ENCODE measurements at places on chromosomes 3 and 15.

DNA sequence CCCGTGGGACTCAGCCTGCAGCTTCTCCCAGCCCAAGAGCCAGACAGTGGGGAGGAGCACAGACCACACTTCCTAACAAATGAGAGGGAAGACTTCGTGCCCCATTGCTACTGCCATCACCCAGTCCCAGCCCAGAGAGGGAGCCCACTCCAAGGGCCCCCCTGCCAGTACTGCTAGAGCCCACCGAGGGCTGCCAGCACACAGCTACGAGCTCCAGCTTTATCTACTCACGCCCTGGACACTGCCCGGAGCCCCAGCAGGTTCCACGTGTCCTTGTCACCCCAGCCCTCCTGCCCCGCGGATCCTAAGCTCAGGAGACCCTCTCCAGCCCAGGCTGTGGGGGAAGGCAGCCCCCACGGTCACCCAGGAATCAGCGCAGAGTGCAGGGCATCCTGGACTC lies 1.9 kb downstream of the GOLGA8A start:
- H3K27me3 ChIP-seq: no peaks in the 10 kb centered on the region
- no peak for DNase-seq
- H3K4me1 ChIP-seq: no peaks in the 10 kb centered on the region

- no peaks in the 10 kb centered on the region for H3K4me1 ChIP-seq
- H3K27me3 ChIP-seq: no peaks in the 10 kb centered on the region
Measured at GRCh38 chr3:142523921-142524566, 54.5 kb downstream of the ATR start.

DNA sequence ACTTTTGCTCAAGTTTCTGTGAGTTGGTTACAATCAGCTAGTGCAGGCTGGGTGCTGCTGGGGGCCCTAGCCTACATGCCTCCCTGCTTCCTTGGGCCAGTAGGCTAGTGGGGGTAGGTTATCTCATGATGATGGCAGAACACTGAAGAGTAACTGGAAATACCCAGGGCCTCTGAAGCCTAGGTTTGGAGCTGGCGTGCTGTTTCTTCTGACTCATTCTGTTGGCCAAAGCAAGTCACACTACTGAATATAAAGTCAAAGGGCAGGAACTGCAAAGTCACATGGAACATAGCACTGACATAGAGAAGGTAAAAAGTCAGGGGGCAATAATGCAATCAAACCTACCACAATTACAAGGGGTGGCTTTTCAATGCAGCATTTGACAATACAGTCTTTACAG lies 34.5 kb downstream of the RASGRP1 start:
- H3K4me1 ChIP-seq: peaks cover 4% of the 10 kb centered on the region
- H3K36me3 ChIP-seq: no peaks in the 10 kb centered on the region
- H3K27ac ChIP-seq: no peak overlapping the region
- H3K27me3 ChIP-seq: no peaks in the 10 kb centered on the region
- no peak overlapping the region for H3K4me3 ChIP-seq

DNA sequence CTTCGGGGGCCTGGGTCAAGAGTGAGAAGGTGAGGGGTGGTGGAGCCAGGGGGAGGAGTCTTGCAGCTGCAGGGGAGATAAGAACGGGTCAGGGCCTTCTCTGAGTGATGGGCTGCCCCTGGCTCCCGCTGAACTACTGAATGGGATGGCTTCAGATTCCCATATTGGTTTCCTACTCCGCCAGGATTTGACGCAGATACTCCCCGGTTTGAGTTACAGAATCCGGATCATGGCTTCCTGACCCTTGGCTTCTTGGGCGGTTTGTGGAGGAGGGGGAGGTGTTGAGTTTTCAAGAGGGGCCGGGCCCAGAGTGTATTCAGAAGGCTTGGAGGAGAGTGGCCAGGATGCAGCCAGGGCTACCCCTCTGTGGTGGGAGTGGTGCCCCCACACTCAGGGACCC lies 119.9 kb upstream of the ATP2B2 start:
- DNase-seq: no peak
- no peaks in the 10 kb centered on the region for H3K4me1 ChIP-seq
- no peak overlapping the region for H3K4me3 ChIP-seq
- H3K27me3 ChIP-seq: peaks cover 8% of the 10 kb centered on the region
- H3K36me3 ChIP-seq: no peaks in the 10 kb centered on the region

- peaks cover 17% of the 10 kb centered on the region for H3K27me3 ChIP-seq
- H3K4me1 ChIP-seq: no peaks in the 10 kb centered on the region
- H3K27ac ChIP-seq: no peak overlapping the region
- H3K36me3 ChIP-seq: no peaks in the 10 kb centered on the region
Measured at GRCh38 chr3:4757575-4758248, 221.5 kb upstream of the BHLHE40 start.

- H3K36me3 ChIP-seq: no peaks in the 10 kb centered on the region
- no peak overlapping the region for H3K27ac ChIP-seq
- peak; percentile 6 for DNase-seq
- no peak overlapping the region for H3K4me3 ChIP-seq
- peaks cover 3% of the 10 kb centered on the region for H3K4me1 ChIP-seq
Measured at GRCh38 chr3:38457111-38458003, 3.7 kb downstream of the ACVR2B start.

GRCh38 chr3:175342196-175342595 lies 483.1 kb downstream of the NAALADL2 start:
- DNase-seq: peak; percentile 15
- H3K27me3 ChIP-seq: no peaks in the 10 kb centered on the region
- H3K27ac ChIP-seq: no peak overlapping the region
- 0 out of 2 replicates have a peak, but pooled peaks cover 2% of the 10 kb centered on the region for H3K4me1 ChIP-seq
- no peaks in the 10 kb centered on the region for H3K36me3 ChIP-seq
- H3K4me3 ChIP-seq: no peak overlapping the region

- H3K27me3 ChIP-seq: peaks cover 4% of the 10 kb centered on the region
- peak; percentile 72 for DNase-seq
- no peak overlapping the region for H3K4me3 ChIP-seq
Measured at GRCh38 chr3:55091381-55092225, 163.7 kb upstream of the LRTM1 start.
